ENCODE measurements at places on chromosomes 12 and 14. TPM values are rescaled to one million over a fixed set of nuclear protein-coding genes. Genes with fewer than 3 reads are reported as not detected.

DNA sequence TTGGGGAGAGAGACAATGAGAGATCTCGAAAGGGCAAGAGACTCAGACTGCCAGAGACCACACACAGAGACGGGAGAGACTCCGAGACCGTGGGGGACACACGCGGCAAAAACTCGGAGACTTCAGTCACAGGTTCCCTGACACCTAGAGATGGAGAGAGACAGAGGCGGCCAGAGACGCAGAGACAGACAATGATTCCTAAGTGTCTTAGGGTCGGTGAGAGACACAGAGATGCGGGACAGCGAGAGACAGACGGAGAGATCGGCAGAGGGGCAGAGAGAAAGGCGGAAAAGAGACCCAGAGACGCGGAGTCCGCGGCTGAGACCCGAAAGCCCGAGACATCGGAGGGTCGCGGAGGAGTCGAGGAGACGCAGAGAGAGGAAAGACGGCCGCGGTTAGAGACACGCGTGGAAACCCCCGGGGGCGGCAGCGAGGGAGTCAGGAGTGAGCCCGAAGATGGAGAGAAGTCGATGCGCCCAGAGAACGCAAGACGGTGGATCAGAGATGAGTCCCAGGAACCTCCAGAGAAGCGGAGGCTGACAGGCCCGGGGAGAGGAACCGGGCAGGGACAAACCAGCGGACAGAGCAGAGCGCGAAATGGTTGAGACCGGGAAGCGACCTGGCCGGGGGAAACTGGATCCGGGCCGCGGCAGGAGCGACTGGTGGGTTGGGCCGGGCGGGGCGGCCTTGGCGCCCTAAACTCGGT lies 7.8 kb downstream of the LHX5 start:
- H3K27ac ChIP-seq = no peak overlapping the region
- H3K4me3 ChIP-seq = no peak overlapping the region
- DNase-seq = no peak
- H3K27me3 ChIP-seq = peaks cover 99% of the 10 kb centered on the region
- no peaks in the 10 kb centered on the region for H3K4me1 ChIP-seq

Gene GPR84
- not detected for total RNA-seq

Gene LRIG3
- 67.9 TPM for total RNA-seq

Gene PTGDR
- total RNA-seq = 0.71 TPM

Gene P2RX2
- 1.4 TPM for total RNA-seq
